ENCODE measurements at places on chromosomes 7 and 10. TPM values are rescaled to one million over a fixed set of nuclear protein-coding genes. Genes with fewer than 3 reads are reported as not detected.

GRCh38 chr7:28071570-28071969 is 109.0 kb downstream of the JAZF1 start:
- DNase-seq, result no peak

DNA sequence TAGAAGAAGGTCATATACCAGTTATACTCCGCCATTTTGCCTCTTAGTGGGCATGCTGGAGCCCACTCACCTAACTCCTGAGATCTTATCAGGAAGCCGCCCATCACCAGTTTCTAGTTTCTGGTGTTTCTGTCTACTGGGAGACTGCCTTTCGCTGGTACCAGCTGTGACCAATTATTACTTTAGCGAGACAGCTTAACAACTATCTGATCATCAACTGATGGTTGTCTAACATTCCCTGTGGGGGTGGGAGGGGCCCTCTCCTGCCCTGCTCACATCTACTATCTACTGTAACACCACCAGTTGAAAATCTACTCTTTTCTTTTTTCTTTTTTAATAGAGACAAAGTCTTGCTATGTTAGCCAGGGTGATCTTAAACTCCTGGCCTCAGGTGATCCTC is 46.2 kb upstream of the C10orf67 start:
- DNase-seq, result no peak

- DNase-seq, result no peak
Measured at GRCh38 chr10:77463967-77464745, 173.5 kb downstream of the KCNMA1 start.

GRCh38 chr10:78749898-78750297 is 318.9 kb upstream of the ZMIZ1 start:
- DNase-seq, result no peak

GRCh38 chr7:156000601-156001396 is 188.5 kb upstream of the SHH start:
- DNase-seq, result no peak

DNA sequence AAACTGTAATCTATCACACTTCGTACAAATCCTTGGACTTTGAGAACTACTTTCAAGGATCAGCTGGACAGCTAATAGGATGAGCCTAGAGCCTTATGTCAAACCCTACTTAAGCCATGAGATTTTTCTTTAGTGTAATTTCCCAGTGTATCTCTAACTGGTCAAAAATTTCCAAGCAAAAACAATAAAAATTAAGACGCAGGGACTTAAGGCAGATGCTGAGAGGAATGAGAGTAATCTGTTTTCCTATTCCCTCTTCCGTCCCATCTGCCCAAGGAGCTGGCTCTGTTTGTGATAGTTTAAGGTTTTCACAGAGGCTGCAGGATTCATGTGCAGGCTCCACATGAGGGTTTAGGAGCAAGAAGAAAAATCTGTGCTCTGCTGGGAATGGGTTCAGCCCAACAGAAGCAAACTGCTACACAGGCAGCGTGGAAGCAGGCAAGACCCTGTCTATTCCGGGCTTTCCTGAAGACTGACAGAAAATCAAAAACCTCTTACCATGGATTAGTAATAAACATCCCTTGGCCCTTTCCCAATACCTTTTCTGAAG is 62.2 kb downstream of the ARMH3 start:
- no peak for DNase-seq

OR2AE1 gene
- 0.10 TPM for polyA plus RNA-seq

FAM25C gene
- polyA plus RNA-seq, result not detected

GRCh38 chr7:138595454-138595853 is 105.7 kb downstream of the SVOPL start:
- no peak for DNase-seq

DNA sequence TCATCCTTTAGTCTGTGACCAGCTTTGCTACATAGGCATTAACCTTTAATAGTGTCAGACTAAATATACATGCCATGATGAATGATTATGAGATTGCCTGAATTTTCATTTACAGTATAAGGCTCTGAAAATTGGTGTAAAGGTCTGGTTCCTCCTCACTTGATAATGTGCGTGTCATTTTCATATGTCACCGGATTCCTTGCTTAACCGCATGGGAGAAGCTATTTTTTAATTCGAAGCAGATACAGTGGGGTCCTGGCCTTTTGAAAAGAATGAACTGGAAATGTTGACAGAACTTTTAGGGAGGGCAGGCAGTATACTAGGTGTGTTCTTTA is 192.4 kb upstream of the SH2B2 start:
- DNase-seq, result no peak

- no peak for DNase-seq
Measured at GRCh38 chr10:83343676-83344075, 795.6 kb upstream of the GHITM start.
